ENCODE measurements at places on chromosomes 5 and 9.

DNA sequence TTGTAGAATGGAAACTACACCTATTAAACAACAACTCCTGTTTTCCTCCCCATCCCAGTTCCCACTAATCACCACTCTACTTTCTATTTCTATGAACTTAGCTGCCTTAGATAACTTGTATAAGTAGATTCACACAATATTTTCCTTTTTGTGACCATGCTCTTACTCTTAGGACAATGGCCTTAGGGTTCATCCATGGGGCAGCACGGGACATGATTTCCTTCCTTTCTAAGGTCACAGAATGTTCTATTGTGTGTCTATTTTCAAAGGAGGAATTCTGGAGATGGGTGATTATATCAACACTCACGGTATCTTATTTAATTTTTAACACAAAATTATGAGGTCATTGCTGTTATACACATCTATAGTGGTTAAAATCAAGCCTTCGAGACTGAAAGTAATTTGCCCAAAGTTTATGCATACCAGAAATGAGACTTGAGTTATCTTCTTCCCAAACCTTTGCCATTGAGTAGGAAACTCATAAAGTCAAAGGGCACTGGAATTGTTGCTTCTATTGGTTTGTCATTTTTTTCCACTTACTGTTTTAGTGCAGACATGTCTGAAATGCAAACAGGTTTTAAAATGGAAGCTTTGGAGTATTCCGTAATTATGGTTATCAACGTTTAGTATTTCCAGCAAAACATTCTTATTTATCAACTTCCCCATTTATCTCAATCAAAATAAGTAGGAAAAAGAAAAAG, 23.6 kb downstream of the CTSL start:
- 0 out of 2 replicates have a peak, but pooled peaks cover 2% of the 10 kb centered on the region for H3K4me1 ChIP-seq
- no peaks in the 10 kb centered on the region for H3K27me3 ChIP-seq
- no peak for DNase-seq
- H3K36me3 ChIP-seq = no peaks in the 10 kb centered on the region

DNA sequence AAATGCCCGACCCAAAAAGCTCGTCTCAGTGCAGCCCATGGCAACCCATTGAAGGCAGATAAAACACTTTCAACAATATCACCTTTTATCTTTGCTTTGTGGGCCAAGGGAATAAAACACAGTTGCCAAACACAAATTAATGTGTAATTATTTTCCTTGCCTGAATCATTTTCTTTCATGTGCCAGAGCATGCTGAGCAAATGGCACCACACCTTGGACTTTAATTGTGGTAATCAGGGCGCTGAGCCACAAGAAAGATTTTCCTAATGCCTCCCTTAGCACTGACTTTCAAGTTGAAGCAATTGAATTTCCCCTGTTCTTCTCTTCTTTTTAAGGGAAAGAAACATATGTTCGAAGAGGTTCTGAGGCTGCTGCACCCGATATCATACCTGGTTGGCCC, 297.1 kb upstream of the MSX2 start:
- no peak for DNase-seq
- no peaks in the 10 kb centered on the region for H3K4me1 ChIP-seq
- no peaks in the 10 kb centered on the region for H3K36me3 ChIP-seq

- no peak overlapping the region for H3K4me3 ChIP-seq
- no peak for DNase-seq
- no peaks in the 10 kb centered on the region for H3K27me3 ChIP-seq
- no peak overlapping the region for H3K27ac ChIP-seq
- H3K4me1 ChIP-seq = no peaks in the 10 kb centered on the region
Measured at GRCh38 chr9:87319656-87320055, 178.0 kb upstream of the DAPK1 start.

- no peaks in the 10 kb centered on the region for H3K27me3 ChIP-seq
- H3K36me3 ChIP-seq = no peaks in the 10 kb centered on the region
- DNase-seq = no peak
- H3K27ac ChIP-seq = no peak overlapping the region
Measured at GRCh38 chr9:8284884-8285283, 485.3 kb upstream of the DMAC1 start.

DNA sequence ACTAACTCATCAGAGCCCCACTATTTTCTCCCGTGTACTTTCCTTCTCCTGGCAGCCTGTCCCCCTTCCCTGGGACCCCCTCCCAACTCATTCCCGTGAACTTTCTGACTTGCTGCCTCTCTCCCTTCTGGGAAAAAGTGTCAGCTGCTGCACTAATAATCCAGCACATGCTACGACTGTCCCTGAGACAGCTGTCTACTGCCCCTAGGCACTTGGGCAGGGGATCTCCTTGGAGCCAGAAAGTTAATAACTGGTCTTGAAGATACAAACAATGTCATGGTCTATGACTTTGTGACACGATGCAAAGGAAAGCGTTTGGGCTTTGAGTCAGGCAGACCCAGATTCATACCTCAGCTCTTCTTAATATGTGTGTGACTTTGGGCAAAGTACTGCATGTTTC, 10.1 kb upstream of the RNF183 start:
- H3K27me3 ChIP-seq = no peaks in the 10 kb centered on the region
- no peak for DNase-seq
- H3K4me1 ChIP-seq = no peaks in the 10 kb centered on the region
- no peak overlapping the region for H3K27ac ChIP-seq

- DNase-seq = no peak
- H3K27me3 ChIP-seq = no peaks in the 10 kb centered on the region
- no peak overlapping the region for H3K27ac ChIP-seq
- H3K4me3 ChIP-seq = no peak overlapping the region
- H3K4me1 ChIP-seq = no peaks in the 10 kb centered on the region
- peaks cover 16% of the 10 kb centered on the region for H3K36me3 ChIP-seq
Measured at GRCh38 chr5:179869101-179869500, 10.5 kb upstream of the MRNIP start.

- H3K36me3 ChIP-seq = no peaks in the 10 kb centered on the region
- no peak overlapping the region for H3K4me3 ChIP-seq
- no peak overlapping the region for H3K27ac ChIP-seq
- peaks cover 6% of the 10 kb centered on the region for H3K4me1 ChIP-seq
Measured at GRCh38 chr5:123817267-123817666, 305.3 kb downstream of the CSNK1G3 start.

DNA sequence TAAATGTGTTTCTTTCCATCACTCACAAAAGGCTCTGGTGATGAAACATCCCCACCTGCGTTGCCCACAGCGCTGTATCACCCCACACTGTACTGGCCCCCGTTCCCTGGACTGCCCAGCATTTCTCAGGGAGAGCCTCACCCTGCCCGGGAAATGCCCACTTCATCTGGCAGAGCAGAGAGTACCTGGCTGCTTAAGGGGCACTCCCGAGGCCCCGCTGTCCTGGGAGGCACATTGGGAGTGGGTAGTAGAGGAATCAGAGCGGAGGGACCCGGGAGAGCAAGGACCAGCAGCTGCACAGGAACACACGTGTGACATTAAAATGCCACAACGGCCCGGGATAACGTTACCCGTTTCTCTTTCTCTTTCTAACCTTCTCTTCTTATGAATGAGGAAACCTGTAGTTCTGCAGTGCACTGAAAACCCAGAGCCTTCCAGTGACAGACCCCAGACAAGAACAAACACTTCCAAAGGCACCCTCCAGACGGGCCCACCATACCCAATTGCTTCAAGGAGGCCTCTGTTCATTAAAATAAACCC, 110.0 kb downstream of the ROR2 start:
- H3K4me1 ChIP-seq = peaks cover 4% of the 10 kb centered on the region
- no peaks in the 10 kb centered on the region for H3K27me3 ChIP-seq
- no peaks in the 10 kb centered on the region for H3K36me3 ChIP-seq
- DNase-seq = no peak
- H3K27ac ChIP-seq = no peak overlapping the region

Data from iPS DF 6.9 (cell line).